ENCODE measurements at places on chromosomes 16 and 17.

- no peak for DNase-seq
Measured at GRCh38 chr17:73595479-73595878, 48.8 kb downstream of the SDK2 start.

DNA sequence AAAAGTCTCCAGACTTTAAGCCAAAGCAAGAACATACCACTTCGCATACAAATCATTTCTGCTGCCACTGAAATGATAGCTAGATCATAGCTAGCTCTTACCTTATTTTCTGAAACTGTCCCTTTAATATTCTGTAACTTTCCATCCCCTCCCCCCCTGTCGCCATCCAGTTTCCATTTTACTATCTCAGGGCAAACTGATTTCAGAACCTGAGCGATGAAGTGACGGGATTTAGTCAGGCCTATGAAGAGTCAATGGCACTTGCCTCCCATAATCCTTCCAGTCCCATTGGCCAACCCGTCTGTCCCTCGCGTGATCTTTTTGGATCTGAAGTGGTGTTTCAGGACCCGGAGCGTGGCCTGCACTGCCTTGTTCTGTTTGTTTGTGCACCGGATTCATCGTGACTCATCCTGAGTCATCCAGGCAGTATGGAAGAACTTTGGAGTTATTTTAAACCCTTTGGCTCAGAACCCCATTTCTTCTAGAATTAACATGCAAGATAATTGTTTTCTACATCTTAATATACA lies 199.8 kb upstream of the CHMP6 start:
- DNase-seq = peak; percentile 96

DNA sequence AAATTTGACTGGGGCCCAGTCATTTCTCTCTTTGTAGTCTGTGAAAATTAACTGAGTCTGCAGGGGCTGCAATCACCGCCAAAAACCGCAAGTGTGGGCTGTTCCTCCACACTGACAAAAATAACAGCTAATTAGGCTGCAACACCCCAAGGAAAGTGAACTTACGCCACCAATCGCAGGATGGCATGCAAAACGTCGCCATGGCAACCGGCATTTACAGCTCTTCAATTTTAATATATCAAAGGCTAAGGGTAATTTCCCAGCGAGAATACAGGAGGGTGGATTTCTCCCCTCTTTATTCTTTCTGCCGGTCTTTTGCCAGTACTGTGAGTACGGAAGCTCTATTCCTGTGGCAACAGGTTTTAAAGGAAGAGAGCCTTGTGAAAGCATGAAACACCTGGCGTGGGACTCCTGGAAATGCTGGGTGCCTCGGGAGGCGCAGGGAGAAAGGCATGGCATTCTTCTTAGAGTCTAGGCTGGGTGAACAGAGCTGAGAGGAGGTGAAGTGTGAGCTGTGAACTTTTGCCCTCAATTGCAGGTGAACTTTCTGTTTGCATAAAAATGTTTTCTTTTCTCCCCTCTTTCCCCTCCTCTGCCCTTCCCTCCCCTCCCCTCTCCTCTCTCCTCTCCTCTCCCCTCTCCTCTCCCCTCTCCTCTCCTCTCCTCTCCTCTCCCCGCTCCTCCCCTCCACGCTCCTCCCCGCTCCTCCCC lies 399.7 kb downstream of the XYLT1 start:
- no peak for DNase-seq

- no peak for DNase-seq
Measured at GRCh38 chr16:16015849-16016248, 66.4 kb downstream of the ABCC1 start.

DNA sequence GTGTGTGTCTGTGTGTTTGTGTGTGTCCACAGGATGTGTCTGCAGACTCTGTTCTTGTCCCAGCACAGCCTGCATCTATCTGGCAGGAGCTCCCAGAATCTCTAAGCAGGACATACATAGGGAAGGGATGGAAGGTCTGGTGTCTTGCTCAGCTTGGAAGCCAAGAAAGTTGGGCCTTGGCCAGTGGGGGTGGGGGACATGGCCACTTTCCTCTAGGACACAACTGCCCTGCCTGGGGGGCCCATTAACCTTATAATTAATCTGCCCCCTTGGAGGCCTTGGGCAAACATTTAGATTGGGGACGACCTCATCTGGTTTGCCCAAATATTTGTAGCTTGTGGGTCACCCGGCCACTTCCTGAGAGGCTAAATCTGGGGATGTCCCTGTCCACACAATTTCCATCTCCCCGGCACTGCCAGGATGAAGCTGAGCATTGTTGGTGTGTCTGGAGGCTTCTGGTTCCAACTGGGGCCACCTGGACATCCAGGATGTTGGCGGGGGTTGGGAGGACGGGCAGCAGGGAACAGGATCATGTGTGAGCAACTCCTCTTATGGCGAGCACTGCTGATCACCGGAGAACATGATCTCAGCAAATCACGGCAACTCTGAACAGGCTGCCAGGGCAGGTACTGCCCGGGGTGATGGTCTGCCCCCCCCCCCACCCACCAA lies 17.2 kb upstream of the FOXF1 start:
- DNase-seq = no peak

DNA sequence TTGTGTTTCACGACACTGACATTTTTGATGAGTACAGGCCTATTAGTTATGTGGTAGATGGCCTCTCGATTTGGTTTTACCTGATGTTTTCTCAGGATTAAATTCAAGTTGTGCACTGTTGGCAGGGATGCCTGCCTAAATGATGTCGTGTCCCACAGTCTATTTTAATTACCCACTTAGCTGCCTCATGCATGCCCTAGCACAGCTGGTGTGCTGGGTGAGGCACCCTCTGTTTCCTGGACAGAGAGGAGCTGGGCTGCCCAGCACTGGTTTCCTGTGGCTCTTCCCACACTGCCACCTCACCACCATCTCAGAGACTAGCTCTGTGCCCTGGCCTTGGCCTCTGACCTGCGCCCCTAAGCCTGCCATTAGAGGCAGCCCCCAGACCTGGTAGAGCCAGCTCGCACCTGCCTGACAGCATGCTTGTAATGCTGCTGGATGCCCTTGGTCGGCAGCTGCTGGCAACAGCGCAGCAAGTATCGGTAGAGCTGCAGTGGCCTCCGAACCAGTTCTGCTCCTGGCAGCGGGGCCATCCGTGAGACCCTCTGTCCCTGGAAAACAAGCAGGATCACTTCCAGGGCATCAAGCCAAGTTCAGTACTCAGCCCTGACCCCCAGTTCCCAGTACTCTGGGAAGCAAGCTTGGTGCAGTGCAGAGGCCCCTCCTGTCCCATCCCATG lies 10.9 kb downstream of the LYRM9 start:
- DNase-seq = no peak

DNA sequence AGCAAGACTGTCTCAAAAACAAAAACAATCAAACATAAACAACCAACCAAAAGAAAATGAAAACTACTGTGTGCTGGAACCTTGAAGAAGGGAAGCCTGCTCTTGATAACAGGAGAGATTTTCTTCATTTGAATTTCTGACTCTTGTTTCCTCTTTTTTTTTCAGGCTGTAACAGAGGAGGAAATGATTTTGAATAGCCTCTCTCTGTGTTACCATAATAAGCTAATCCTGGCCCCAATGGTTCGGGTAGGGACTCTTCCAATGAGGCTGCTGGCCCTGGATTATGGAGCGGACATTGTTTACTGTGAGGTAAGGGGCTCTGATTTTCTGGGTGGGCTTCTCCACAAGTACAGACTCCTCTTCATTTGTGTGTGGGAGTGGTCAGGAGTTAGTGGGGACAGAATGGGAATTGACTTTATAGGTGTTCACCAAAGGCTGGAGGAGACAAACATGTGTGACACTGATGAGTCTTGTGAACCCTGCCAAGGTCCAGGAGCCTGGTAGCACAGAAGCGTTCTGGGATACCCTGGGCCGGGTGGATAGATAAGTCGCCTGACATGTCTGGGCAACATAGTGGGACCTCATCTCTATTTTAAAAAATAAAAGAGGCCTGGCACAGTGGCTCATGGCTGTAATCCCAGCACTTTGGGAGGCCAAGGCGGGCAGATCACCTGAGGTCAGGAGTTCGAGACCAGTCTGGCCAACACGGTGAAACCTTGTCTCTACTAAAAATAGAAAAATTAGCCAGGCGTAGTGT lies 14.9 kb downstream of the DUS2 start:
- no peak for DNase-seq

DNA sequence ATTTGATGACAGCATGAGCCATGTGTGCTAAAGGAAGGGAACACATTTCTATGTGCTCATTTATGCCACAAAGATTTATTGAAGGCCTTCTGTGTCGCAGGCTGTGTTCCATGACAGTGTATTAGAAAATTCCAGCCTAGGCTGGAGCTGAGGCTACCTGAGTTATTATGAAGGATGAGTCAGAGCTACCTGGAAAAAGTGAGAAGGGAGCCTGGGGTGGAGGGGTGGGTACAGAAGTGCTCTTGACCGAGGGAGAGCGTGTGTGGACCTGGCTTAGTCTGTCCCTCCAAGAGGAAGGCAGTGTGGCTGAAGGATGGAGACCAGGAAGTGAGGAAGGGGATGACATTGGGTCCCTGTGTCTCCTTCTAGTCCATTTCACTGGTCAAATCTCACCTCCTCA lies 98.3 kb downstream of the N4BP1 start:
- no peak for DNase-seq

DNA sequence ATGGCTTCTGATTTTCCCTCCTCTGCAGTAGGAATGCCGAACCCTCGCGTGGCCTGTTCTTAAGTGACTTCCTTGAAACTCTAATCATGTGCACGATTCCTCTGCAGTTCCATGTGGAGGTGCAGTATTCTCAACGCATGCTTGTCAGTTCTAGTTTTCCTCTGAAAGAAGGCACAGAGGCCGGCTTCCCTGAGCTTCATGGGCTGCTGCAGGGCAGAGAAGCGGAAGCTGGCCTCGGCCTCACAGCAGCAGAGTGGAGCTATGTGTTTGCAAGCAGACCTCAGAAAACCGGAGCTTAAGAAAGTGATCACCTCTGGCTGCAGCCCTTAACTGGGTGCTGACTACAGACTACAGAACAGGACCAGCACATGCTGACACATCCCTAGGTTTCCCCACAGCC lies 500.7 kb downstream of the GRIN2A start:
- no peak for DNase-seq

DNA sequence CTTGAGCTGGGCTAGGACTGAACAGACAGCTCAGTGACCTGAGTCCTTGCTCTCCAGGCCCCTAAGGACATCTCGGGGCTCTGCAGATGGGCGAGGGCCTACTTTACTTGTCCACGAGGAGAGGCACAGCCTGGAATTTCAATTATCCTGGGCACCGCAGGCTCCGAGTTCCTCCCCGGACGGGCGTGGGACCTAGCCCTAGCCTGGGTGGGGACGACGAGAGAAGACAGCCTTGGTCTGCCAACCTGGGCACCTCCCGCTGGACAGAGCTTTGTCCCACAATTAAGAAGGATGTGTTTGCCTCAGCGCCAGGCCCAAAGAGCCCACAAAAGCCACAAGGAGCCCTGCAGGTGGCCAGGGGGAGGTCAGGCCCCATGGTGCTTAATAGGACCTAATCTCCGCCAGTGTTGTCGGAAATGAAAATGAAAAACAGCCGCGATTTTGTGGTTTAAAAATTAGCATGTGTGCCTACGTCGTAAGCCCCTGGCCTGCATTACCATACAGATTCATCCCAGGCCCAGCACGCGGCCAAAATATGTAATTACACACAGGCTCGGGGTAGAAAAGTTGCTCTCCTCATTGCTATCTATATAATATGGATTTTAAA lies 51.4 kb upstream of the LHX1 start:
- no peak for DNase-seq

- DNase-seq = no peak
Measured at GRCh38 chr16:5619304-5619703, 521.7 kb upstream of the EEF2KMT start.

DNA sequence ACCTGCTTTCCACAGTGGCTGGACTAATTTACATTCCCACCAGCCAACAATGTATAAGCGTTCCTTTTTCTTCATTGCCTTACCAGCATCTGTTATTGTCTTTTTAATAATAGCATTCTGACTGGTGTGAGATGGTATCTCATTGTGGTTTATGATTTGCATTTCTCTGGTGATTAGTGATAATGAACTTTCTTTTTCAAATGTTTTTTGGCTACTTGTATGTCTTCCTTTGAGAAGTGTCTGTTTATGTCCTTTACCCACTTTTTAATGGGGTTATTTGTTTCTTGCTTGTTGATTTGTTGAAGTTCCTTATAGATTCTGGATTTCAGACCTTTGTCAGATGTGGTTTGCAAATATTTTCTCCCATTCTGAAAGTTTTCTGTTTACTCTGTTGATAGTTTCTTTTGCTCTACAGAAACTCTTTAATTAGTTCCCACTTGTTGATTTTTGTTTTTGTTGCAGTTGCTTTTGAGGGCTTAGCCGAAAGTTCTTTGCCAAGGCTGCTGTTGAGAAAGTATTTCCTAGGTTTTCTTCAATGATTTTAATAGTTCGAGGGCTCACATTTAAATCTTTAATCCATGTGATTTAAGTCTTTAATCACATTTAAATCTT lies 26.8 kb downstream of the ITGAM start:
- DNase-seq = no peak

DNA sequence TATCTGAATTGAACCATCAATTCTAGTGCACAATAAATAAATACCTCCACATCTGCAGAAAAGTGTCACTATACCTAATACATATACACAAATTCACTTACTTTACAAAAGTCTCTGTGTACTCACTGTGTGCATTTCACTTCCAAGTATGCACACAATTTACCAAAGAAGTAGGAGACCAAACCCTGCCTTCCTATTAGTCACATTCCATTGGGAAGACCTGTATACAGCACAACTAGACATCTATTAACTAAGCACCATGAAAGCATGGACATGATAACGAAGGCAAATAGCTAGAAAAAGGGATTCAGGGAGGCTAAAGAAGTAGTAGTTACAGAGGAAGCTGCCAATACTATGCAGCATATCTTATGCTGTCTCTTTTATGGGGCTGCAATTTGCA lies 139.5 kb downstream of the SNX11 start:
- DNase-seq = no peak

- no peak for DNase-seq
Measured at GRCh38 chr17:48757524-48757961, 29.0 kb upstream of the HOXB13 start.

DNA sequence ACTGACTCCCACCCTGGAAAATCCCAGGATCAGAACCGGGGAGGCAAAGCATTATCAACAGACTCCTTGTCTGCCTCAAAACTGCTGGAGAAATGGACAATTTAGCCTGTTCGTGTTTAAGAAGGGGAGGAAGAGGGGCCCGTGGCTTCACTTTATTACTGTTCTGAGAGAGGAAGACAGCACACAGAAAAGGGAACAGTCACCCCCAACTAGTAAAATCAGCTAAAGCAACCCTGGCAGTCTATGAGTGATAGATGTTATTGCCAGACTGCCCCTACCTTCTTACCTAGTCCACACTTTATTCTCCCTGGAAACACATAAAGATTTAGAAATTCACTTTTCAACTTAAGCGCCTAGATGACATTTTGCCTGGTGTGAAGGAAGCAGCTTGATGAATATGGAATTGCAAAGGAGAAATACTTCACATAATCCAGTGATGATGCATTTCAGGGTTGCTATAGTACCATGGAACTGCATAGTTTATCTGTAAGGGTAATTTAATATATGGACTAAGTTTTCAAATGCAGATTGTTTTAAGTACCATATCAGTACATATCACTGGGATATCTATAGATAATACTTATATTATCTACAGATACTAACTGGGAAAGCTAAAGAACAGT lies 36.9 kb upstream of the TRAP1 start:
- DNase-seq = peak; percentile 36
